Neuronal stem cell (in vitro differentiated cells): ENCODE measurements at places on chromosomes 5 and 9.

DNA sequence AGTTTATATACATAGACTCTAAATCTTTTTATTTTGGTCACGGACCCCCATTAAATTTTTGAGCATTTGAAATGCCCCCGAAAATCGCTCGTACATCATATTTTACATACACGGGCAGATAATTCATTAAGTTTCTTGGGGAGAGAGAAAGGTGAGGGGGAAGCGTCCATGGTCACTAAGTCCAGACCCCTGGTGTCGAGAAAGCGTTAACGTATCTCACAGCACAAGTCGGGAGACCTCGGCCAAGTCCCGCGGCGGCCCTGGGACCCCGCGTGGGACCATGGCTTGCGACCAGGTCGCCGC lies 794 bp downstream of the PTBP3 start:
- no peak for DNase-seq

GRCh38 chr9:80204054-80204453 lies 632.3 kb downstream of the TLE4 start:
- no peak for DNase-seq

- DNase-seq, result no peak
These were observed 265.0 kb downstream of the MARCHF11 start for GRCh38 chr5:15914638-15915037.

DNA sequence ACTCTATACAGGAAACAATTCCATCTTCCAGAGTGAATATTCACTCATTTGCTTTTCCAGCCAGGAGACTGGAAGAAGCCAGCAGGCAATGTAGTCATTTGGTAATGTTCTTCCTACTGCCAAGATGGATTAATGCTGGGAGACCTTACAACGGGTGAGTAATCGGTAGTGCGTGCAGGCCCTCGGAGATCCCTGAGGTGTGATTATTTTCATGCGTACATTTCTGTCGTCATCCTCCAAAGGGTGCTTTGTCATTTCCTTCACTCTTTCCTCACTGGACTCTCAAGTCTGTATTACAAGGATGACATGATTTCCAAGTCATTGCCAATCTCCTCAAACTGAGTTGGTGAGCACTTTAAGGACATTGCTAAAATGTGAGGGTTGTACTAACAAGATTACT lies 263.5 kb downstream of the CWC27 start:
- no peak for DNase-seq

DNA sequence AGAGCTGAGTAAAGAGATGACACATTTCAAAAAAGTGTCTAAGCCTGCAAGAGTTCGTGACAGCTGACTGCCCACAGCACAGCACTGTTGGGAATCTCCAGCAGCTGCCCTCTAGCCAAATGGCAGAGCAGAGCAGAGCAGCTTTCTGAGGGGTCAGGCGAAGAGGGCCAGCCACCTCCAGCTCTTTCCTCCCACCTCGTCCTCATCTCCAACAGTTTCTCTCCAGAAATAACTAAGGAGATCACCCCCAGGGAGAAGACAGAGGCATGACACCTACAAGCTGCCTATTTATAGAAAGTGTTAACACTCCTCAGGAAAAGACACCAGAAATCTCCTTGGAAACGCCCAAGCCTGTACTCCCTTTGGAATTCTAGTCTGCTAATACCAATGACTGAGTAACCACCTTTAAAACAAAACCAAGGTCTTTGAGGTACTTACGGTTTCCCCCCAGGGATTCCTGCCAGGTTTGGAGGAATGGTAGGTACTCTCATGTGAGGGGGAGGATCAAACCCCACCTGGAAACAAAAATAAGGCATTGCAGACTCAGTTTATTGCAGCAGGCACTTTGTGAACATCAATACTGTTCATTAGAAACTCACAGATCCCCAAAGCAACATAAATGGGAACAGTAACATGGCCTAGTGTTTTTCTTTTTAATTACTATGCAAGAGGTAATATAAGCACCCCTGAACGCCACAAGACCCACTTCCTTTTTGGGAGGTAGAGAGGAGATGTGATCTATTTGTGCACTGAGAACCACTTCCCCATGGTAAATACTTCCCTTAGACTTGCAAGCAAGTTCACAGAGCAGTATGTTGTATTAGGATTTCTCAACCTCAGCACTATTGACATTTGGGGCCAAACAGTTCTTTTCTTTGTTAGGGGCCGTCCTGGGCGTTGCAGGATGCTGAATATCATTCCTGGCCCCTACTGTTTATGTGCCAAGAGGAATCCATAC lies 79.3 kb downstream of the TLE1 start:
- DNase-seq, result no peak

DNA sequence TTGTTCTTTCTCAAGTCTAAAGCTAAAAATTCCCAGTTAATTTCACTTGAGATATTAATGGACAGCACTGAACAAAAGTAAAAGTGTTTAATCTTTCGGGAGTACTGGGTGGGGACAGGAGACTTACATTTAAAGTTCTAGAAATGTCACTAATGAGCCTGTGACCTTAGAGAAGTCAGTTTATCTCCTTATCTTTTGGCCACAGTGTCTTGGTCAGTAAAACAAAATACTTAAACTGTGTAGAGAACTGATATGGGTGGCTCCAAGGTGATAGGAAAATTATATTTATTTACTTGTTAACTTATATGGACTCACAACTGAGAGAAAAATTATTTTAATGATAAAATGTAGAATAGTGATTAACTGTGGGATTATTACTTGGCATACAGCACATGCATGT lies 8.9 kb downstream of the IPO11 start:
- DNase-seq, result no peak

GRCh38 chr5:158194561-158194976 lies 335.6 kb upstream of the CLINT1 start:
- no peak for DNase-seq

DNA sequence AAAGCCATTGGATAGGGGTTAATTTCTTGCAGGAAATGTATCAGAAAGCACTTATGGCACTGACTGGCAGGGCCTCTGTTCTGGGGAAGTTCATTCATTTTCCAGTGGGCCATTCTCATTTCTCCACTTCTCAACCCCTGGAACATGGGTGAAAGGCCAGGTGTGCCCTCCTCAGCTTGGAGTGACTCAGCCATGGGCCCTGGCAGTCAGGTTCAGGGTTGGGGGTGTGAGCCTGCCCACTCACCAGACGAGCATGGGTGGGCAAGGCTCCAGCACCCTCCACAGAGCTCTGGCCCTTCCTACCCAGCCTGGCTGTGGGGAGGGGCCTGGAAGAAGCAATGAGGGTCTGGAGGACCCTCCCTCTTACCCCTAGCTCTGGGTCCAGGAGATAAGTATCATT lies 174.4 kb downstream of the HSPA4 start:
- no peak for DNase-seq

GRCh38 chr9:13805546-13805945 lies 508.4 kb downstream of the NFIB start:
- DNase-seq, result no peak

DNA sequence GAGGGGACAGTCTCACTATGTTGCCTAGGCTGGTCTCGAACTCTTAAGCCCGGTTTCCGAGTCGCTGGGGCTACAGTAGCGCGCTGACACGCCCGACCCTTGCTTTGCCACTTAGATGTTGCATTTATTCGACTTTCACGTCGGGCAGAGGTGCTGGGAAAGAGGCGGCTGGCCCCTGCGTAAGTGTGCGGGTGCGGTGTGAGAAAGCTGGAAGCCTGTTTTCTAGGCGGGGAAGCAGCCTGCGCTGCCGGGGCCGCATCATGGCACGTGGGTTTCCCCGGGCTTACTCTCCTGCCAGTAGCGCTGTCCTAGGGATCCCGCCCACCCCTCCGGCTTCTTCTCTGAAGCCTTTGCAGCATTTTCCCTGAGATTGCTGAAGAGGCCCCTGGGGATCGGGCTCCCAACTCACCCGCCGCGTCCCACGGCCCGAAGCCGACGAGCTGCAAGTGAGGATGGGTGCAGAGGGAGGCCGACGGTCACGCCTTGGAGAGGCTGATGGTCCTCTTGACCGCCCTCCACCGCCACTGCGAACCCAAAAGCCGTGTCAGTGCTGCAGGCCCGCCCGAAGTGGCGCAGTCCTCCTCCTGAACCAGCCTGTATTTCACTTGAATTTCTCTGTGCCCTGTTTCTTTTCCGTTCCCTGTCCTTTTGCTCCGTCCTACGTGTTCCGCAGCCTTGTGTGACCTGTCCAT lies 5.8 kb upstream of the TRIM41 start:
- peak; percentile 65 for DNase-seq

GRCh38 chr5:1882337-1883119 lies at the start of gene IRX4:
Gene IRX4, minus strand, starts transcription at chr5:1882925. Its CDS starts 278 bp downstream, at chr5:1882647.
- DNase-seq, result no peak

- no peak for DNase-seq
These were observed 30.4 kb downstream of the IRF1 start for GRCh38 chr5:132459983-132460838.
